Right ventricle myocardium inferior (tissue), 1 donor: ENCODE measurements at places on chromosomes 3 and 15.

GRCh38 chr3:121992601-121993560 is 29.2 kb downstream of the ILDR1 start:
- DNase-seq: no peak

GRCh38 chr15:96066126-96066525 is 264.4 kb upstream of the NR2F2 start:
- no peak for DNase-seq

DNA sequence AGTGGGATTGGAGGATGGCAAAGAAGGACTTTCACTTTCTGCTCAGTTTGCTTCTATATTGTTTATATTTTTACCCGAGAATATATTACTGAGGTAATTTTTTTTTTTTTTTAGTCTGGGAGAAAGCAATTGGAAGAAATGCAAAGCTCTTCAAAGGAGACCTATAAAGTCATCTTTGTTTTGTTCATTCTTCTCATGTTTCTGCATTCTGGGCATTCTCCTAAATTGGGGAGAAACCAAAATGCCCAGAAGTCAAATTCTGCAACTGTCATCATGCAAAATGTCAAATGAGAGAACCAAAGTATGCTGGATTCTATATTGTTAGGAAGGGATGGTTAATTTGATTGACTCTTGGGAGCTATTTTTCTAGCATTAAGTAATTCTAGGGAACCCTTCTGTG is 168.3 kb upstream of the TSC22D2 start:
- DNase-seq: no peak

DNA sequence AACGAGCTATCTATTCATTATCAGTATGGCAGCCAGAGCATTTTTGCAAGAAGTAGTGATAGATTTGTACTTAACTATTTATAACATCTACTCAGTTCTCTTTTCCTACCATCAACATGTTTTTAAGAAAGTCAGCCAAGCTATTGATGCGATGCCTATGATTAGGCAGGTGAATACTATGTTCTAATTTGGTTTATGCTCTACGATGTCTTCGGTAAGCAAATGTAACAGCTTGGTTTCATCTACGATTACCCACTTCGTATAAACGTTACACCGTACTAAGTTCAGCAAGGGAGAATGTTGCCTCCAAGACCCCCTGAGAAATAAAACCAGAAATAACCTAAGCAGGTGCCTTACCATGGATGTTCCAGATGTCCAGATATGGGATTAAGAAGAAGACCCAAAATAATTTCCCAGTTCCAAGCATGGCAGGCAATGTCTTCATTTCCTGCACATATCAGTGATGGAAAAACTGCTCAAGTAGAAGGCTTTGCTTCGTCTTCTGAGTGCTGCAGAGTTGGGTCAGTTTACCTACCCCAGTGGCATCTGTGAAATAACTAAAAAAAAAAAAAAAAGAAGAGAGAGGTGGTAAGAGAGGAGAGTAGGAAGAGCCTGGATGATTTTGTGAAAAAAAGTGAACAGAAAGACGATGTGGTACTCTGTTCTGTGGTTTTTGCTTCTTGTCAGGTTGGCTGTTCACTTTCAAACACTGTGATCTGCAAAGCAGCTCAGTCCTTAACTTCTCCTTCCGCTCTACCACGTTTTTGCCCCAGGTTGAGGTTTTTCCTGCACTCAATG is at the start of gene BTLA:
Gene BTLA, minus strand, starts transcription at position 559 of the 798 bp plus-strand sequence. Its CDS starts 114 bp downstream, at position 445.
- DNase-seq: no peak

- no peak for DNase-seq
Measured at GRCh38 chr15:90031231-90031791, 30.2 kb downstream of the ZNF710 start.

DNA sequence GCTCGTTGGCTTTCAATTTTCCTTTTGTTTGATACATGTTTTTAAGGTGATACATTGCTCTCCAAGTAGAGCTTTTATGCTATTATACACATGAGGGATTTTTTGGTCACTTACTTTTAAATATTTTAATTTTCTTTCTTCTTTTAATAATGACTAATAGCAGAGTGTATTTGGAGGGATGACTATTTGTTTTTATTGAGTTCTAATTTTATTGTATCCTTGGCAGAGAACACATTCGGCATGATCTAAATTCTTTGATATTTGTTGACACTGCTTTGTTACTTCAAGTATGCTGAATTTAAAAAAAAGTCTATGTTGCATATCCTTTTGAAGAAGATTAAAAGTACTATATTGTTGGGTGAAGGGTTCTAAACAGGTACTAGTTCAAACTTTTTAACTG is 149.9 kb upstream of the PDZRN3 start:
- no peak for DNase-seq

GRCh38 chr3:13714251-13714916 is 165.5 kb downstream of the FBLN2 start:
- DNase-seq: no peak

DNA sequence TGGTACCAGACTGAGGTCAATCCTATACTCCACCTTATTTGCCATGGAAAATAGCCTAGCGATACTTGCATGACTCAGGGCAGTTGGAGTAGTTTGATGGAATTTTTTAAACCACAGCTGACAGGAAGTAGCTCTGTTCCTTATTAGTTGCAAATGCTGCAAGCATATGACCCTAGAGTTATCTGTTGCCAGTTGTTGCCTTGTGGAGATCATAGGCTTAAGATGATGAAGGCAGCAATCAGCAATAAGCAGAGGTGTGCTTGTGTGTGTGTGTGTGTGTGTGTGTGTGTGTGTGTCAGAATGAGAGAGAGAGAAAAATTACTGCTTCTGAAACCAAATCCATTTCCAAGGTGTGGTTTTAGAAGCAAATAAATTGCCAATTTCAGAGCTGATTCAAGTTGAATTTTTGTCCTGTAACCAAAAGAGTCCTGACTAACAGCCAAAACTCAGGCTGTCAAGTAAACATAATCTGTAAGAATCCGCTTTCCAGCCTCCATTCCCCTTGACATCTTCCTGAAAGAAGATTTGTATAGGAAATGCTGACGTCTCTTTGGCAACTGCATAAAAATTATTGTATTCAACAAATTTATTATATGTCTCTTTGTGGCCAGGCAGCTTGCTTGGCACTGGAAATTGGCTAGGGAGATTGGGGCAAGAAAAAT is 141.2 kb downstream of the SERPINI1 start:
- no peak for DNase-seq

GRCh38 chr3:142817897-142818296 is 71.0 kb downstream of the PCOLCE2 start:
- DNase-seq: no peak

DNA sequence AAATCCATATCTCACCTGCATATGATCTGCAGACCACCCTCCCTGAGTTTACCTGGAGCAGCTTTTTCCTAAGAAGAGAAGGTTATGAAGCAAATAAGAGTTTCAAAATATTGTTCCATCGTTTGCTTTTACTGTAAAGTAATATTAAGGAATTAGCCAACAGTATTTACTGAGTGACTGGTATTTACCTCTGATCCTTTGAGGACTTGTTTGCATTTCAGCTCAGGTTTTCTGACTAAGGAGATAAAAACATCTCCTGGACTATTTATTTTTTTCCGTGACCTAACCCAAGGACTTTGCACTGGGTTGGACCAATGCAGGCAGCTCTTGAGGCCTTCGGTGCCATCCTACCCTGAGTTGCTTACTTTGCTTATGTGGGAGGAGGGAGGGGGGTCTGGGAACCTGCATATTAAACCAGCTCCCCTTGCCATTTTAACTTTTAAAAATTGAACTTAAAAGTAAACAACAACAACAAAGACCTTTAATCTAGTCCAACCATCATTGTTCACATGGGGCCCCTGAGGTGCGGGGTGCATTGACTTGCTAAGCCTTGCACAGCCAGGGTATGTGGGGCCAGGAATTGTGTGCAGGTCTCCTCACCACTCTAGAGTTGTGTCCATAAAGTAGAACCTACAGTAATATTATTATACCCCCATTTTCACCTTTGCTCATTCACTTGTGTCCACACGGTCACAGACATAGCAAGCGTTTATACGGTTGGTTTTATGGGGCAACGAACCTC is 39.3 kb downstream of the TRAK1 start:
- no peak for DNase-seq

GRCh38 chr3:39748002-39748401 is 61.4 kb upstream of the MYRIP start:
- DNase-seq: no peak
